ENCODE measurements at places on chromosomes 4 and X.
A peak's percentile ranks its signal among the peaks of the same experiment; 100 is the strongest.

- DNase-seq = no peak
Measured at GRCh38 chr4:15021311-15021710, 19.0 kb downstream of the CPEB2 start.

DNA sequence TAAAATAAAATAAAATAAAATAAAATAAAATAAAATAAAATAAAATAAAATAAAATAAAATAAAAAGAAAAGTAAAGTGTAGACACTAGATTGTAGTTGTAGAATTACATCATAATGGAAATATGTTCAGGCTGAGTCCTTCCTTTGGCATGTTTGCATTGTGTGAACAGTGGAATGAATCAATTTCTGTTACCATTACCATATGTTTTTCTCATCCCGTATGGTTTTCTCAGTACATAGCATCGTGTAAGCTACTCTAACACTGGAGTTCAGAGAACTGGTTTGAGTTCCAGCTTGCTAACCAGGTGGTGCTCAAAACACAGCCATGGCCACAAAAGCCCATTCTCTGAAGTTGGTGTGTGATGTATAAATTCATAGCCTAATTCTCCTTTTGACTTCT lies 45.9 kb downstream of the USP11 start:
- no peak for DNase-seq

DNA sequence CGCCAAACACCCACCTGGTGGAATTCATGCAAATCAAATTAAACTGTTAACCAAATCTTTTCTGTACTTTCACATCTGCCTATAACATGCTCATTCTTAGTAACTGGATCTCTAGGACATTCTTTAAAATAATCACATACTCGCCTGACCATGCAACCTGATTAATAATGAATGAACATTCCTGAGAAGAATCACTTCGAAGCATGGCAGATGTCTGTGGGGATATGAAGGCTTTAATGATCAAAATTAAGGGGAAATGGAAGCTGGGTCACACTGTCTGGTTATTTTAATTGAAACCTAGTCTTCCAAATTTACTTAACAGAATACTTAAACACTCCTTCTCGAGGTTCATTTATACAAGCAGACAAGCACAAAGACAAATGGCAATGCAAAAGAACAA lies 44.2 kb downstream of the MID1 start:
- no peak for DNase-seq

DNA sequence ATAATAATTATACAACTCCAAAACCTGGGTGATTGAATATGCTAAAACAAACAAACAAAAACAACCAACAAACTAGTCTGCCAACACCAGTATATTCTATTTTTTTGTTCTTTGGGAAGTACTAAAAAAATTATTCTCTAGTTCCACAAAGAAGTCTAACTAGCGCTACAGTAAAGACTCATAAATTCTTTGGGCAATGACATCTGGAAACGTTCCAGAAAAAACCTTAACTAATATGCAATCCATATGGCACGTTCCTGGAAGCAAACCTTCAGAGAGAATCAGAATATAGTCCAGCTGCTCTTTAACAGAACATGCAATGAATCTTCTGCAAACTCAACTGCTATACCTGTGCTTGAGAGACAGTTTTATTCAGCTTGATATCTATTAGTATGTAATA lies 500.1 kb downstream of the TRAM1L1 start:
- no peak for DNase-seq

GRCh38 chrX:1178580-1179057 lies 33.8 kb downstream of the CRLF2 start:
- no peak for DNase-seq

DNA sequence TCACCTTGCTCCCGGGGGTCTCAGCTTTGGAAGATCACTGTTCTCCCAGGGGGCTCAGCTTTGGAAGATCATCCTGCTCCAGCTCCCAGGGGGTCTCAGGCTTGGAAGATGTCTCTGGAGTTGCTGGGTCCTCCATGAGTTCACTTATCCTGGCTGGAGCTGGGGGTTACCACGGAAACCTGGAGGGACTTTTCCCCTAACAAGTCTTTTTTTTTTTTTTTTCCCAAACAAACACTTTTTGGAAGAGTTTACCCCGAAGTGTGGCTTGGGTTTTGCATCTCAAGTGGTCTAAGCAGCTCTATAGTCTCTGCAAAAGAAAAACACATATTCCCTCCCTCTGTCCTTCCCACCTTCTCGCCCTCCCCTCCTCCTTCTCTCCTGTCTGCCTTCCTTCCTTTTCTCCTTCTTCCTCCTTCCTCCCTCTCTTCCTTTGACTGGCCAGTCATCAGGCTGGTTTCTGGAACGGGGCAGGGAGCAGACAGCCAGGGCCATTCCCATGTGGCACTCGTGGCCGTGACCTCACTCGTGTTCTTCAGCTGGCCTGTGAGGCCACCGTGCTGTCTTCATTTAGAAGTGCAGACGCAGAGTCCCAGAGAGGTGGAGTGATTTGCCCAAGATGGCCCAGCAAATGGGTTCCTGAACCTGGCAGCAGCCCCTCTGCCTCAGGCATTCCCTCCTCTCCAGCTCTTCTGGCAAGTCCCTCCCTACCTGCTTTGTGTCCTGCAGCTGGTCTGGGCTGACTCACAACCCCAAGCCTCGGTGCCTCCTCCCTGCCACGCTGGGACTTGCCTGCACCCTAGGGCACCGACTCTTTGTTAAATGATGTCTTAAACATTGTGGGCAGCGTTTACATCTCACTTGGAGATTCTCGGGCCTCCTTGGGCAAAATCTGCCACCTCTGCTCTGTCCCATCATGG lies 25.9 kb upstream of the HMX1 start:
- no peak for DNase-seq

- DNase-seq = no peak
Measured at GRCh38 chr4:20159516-20159915, 92.2 kb upstream of the SLIT2 start.

DNA sequence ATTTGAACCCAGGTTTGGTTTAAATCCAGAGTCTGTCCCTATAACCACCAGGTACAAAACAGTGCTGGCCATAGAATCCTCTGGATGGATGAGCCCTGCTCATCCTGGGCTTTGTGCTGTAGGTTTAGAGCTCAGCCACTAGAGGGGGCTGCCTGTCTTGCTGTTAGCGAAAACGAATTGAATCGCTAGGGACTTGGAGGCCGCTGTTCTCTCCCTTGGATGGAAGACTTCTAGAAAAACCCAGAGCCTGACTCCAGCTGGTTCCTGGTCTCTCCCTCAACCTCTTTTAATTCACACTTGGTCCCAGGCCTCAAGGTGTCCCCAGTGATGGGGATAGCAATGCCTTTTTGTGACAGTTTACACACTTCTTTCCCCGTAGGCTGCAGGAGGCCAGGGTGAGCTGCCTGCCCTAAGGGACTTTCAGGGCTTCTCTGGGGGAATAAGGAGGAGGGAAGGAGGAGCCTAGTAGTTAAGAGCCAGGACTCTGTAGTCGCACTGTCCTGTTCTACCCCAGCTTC lies 8.7 kb downstream of the RIPPLY1 start:
- DNase-seq = peak; percentile 28

GRCh38 chr4:164207460-164207859 lies 546.5 kb upstream of the SMIM31 start:
- DNase-seq = no peak

DNA sequence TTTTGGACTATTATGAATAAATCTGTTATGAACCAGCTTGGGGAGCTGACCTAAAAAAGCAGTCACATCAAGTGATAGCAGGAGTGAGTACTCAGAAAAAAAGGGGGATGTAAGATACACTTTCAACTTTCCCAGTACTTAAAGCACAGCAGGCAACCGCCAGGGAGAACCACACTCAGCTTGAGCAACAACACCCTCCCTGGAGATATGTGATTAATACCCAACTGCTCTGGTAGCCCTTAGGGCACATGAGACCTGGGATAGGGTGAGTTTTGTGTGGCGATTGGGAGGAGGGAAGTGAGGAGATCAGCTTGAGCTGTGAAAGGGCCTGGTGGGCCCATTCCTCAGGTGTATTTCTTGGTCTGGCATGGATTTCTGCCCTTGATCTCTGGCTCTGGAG lies 220.3 kb upstream of the SFRP2 start:
- DNase-seq = no peak

DNA sequence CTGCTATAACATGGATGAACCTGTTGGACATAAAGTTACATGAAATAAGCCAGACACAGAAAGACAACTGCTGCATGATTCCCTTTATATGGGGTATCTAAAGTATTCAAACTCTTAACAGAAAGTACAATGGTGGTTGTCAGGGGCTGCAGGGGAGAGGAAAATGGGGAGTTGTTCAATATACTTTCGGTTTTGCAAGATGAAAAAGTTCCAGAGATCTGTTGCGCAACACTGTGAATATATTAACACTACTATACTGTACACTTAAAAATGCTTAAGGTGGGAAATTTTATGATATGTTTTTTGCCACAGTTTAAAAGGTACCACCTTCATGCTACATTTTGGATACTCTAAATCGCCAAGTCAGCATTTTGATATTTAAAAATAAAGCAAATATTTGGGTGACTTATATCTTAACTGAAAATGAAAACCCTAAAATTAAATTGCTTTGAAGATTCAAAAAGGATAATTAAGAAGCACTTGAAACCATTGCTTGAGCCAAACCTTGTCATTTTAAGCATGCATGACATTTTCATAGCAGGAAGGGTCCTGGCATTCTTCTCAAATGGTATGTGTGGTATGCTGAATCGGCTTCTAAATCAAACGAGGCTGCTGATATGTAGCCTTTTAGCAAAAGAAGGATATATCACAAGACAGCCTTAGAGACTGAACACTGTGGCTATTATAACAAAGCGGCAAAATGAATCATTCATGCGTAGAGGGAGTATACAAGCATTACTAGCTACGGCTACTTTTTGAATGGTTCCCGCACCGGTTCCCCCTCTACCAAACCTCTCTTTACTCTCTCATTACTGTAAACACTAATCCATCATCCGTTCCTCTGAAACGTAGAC lies 607.1 kb upstream of the DIPK2B start:
- DNase-seq = no peak

DNA sequence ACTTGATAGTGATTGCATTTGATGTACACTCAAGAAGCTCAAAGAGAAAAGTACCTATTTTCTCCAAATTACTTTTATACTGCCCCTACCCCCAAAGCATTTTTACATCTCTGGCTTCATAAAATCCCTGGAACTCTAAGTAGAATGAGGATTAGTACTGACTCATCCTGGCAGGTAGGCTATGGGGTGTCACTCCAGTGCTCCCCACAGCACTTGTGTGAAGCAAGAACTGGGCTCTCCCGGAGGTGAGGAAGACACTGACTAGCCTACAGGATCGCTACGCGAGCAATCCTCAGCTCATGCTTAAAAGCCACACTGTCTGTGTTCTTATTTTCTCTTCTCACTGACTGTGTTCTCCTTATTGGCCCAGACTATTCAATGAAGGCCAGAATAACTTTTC lies 90.4 kb upstream of the NDP start:
- no peak for DNase-seq

DNA sequence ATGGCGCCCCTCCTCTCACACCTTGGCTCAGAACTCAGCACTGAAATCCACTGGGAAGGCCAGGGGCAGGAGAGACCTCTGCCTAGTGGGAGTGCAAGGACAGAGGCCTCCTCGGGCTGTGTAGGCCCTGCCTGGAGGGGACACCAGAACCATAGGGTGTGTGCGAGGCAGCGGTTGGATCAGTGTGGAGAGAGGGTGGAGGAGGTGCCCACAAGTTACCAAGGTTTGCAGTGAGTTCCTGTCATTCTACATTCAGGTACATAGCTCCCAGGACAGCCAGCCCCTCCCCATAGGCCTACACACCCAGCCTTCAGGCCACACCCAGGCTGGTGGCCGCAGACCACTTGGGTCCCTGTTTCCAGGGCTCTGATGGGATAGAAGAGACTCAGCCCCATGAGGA lies 19.2 kb upstream of the SPON2 start:
- DNase-seq = no peak

DNA sequence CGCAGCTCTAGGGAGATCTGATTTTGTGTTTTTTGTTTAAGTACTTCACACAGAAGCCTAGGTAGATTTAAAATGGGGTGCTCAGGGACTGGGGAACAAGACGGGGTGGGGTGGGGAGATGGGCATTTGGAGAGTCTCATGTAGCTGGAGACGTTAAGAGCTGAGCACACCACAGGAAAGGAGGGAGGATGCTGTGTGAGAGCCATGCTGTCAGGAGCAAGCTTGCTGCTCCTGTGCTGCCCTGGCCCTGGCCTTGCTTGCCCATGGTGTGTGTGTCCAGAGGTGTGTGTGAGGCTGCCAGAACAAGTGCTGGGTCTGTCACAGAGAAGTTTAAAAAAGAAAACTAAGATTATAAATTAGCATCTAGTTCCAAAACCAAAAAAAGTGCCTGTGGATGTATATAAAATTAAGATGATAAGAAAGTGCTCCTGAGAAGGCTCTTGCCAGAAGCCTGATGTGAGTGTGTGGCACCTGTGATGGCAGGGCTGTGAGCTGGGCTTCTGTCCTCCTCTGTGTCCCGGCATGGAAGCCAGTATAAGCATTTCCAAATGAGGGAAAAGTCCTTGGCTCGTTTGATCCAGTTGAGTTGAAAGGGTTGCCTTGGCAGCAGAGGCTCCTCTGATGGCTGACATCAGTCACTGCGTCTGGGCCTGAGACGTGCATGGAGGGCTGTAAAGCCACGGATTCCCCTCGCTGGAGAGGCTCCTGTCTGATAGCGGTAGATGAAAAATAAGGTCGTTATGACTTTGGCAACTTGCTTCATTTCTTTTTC lies 63.5 kb downstream of the NELFA start:
- no peak for DNase-seq

GRCh38 chr4:162522724-162523123 lies 358.9 kb upstream of the FSTL5 start:
- no peak for DNase-seq

GRCh38 chr4:186225848-186226247 lies 1.5 kb upstream of the KLKB1 start:
- no peak for DNase-seq

DNA sequence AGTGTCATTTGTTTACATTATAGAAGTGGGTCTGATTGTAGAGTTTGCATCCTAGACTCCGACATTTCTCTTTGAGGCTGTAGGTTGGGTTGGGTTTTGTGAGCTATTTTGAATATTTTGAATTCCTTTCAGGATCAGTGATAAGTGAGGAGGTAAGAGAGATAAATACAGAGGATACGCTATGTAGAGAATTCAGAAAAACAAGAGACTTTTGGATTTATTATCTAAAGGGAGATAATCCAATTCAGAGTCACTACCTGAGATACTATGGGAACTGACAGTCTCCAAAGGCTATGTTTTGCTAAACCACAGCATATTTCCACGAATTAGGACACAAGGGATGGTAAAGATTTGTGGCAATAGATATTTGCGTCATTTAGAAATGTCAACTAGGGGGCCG lies 16.9 kb upstream of the RAP2C start:
- no peak for DNase-seq

- no peak for DNase-seq
Measured at GRCh38 chr4:74353858-74354257, 11.1 kb upstream of the EREG start.

- DNase-seq = no peak
Measured at GRCh38 chr4:41146196-41146595, 68.1 kb downstream of the APBB2 start.

GRCh38 chrX:80578517-80579105 lies 158.4 kb downstream of the TENT5D start:
- no peak for DNase-seq
